ENCODE measurements at places on chromosomes 5 and 9.

DNA sequence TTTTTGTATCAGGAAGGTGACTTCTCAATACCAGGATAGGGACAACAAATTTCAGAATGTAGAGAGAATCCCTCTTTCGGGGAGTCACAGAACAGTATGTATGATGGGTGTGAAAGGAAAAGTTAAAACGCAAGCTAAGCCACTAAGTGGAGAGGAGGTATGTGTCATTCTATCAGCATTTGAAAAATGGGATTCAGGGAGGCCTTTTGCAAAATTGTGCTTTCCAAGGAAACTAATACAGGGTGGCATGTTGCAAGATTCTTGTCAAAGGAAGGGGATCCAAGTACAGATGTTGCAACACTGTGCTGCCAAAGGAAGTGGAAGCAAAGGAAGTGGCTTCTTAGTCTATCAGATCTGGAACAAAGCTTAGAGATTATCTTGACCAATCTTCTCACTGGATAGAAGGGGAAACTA, 12.6 kb upstream of the TNIP1 start:
- ATAC-seq, result peak; percentile 1

GRCh38 chr9:1217076-1217475, 166.9 kb downstream of the DMRT2 start:
- no peak for ATAC-seq

DNA sequence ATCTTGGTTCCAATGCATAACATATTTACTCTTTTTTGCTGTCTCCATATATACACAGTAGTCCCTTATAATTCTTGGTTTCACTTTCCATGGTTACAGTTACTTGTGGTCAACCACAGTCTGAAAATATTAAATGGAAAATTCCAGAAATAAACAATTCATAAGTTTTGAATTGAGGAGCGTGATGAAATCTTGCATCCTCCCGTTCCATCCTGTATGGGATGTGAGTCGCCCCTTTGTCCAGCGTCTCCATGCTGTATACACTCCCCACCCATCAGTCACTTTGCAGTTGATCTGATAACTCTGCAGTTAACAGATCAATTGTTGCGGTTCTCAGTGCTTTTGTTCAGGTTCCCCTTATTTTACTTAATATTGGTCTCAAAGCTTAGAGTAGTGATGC, 11.5 kb upstream of the FAF2 start:
- ATAC-seq, result no peak

DNA sequence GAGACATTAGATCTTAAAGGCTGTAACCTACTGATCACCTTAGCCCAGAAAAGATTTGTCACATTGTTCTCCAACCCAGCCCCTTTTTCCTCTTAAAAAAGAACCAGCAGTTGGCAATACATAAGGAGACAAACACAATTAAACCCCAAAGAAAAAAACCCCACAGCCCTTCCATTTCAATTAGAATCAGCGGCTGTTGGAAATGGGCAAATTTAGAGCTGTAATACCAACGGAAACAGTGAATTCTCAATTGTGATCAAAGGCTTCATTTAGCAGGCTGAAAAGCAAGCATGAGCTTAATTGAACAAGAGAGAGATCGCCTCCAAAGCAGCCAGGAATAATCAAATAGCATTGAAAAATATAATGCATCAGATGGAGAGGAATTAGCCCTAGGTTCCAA, 153.6 kb downstream of the FAM114A2 start:
- ATAC-seq, result no peak

DNA sequence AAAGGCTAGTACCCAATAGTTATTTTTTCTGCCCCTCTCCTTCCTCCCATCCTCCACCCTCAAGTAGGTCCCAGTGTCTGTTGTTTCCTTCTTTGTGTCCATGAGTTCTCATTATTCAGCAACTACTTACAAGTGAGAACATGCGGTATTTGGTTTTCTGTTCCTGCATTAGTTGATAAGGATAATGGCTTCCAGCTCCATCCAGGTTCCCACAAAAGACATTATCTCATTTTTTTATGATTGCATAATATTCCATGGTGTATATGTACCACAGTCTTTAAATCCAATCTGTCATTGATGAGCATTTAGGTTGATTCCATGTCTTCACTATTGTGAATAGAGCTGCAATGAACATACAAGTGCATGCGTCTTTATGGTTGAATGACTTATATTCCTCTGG, 128.3 kb upstream of the ANKRD55 start:
- ATAC-seq, result no peak

DNA sequence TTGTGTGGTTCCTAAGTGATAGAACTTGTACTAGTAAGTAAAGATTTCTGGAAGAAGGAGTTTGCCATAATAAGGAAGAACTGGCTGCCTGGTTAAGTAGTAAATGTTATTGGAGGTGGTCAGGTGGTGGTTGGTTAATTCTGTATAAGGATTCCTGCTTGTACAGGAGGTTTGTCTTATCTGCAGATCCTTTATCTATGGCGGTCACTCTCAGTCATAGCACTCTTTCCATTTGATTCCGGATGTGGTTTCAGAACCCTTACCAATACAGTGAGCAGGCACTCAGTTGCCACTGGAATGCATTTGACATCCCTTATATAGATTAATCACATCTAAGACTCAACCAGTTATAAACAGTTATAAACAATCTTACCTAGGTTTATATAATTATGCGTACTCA, 50.3 kb downstream of the RAD50 start:
- no peak for ATAC-seq

DNA sequence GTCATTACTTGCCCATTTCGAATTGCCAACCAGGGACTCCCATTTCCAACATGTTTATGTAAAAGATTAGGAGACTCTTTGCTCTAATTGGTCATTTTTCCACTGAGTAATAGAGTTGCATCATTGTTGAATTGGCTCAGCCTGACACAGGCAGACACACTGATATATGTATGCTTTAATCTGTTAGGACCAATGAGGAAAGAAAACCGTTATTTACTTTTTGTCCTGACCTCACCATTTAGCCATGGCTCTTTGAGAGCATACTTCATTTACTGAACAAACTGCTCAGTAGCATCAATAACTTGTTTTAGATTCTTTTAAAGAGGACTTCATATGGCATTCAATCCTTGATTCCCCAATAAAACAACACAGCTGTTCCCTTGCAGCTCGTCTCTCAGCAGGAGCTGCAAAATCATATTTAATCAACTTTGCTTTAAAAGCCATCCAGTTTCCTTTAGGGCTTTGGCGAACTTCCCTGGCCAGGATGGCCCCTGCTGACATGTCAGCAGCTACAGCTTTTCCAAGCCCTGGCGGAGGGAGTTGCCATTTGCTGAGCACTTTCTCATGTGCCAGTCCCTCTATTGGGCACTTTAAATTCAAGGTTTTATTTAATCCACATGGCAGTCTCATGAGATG, 251.5 kb upstream of the TNC start:
- no peak for ATAC-seq

DNA sequence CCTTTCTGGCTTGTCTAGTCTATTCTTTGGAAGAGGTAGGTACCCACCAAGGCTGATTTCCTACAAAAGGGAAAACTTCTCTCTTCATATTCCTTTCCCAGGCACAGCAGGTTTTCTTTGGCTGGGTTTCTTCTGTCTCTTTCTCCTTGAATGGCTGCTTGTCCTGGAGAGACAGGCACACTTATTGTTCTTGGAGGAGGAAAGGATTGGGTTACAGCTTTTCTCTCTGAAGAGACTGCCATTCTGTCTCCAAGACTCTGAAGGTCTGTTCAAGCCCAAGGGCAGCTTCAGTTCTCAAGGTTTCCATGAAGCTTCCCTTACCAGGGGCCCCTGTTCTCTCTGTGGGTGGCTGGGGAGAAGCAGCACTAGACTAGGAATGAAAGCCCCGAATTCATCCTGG, 33.9 kb downstream of the ACTBL2 start:
- no peak for ATAC-seq

- no peak for ATAC-seq
Measured at GRCh38 chr5:58927181-58927580, 344.3 kb downstream of the RAB3C start.

GRCh38 chr9:127185181-127185580, 62.7 kb upstream of the ANGPTL2 start:
- ATAC-seq, result no peak

GRCh38 chr9:86892576-86892975, 54.7 kb downstream of the GAS1 start:
- no peak for ATAC-seq

GRCh38 chr9:84834426-84834825, 164.9 kb downstream of the NTRK2 start:
- no peak for ATAC-seq

- no peak for ATAC-seq
Measured at GRCh38 chr5:116088062-116088461, 3.2 kb downstream of the COMMD10 start.

DNA sequence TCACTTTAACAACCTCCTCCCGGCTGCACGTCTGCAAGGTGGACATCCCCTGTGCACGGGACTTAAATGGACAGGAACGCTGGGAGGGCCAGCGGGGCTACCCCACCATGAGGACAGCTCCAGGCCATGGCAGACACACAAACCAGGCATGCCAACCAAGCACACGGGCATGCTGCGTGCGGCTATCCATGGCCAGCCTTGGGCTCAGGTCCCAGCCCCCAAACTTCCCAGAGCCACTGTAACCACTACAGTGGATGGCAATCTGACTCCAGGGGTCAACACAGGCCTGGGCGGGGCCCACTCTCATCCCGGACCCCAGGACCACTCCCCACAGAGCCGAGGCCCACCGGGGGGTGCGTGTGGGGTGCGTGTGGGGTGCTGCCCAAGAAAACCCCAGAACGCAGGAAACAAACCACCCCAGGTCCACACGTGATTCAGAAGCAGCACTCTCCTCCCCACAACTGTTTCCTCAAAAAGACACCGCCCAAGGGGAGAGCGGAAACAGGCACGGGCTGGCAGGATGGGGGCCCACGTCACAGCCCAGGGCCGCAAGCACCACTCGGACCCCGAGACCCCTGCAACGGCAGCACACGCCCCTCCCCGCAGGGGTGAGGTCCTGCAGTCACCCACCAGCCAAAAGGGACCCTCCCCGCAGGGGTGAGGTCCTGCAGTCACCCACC, 7.4 kb downstream of the SLC12A7 start:
- peak; percentile 70 for ATAC-seq

GRCh38 chr5:14574096-14574495, 7.5 kb upstream of the OTULINL start:
- ATAC-seq, result no peak

DNA sequence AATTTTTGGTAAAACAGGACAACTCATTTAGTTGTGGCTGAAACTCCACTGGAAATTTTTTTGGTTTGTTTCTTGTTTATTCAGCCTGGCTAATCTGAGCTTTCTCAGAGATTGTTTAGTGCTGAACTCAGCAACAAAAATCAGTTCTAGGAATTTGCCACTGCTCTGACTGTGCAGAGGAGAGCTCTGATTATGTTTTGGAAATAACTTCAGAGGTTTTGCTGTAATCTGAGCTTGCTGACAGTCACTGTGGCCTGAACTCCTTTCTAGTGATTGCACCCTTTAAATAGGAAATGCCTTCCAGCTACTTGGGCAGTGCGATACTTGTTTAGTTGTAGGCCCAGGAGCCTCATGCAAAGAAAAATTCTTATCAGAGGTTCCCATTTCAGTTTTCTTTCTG, 60.2 kb downstream of the OSTF1 start:
- ATAC-seq, result no peak

- ATAC-seq, result no peak
Measured at GRCh38 chr9:5095795-5096194, 89.6 kb downstream of the INSL6 start.

GRCh38 chr5:171457208-171457981, 37.9 kb downstream of the FGF18 start:
- ATAC-seq, result no peak

GRCh38 chr5:23029290-23029689, 176.1 kb upstream of the CDH12 start:
- ATAC-seq, result no peak

DNA sequence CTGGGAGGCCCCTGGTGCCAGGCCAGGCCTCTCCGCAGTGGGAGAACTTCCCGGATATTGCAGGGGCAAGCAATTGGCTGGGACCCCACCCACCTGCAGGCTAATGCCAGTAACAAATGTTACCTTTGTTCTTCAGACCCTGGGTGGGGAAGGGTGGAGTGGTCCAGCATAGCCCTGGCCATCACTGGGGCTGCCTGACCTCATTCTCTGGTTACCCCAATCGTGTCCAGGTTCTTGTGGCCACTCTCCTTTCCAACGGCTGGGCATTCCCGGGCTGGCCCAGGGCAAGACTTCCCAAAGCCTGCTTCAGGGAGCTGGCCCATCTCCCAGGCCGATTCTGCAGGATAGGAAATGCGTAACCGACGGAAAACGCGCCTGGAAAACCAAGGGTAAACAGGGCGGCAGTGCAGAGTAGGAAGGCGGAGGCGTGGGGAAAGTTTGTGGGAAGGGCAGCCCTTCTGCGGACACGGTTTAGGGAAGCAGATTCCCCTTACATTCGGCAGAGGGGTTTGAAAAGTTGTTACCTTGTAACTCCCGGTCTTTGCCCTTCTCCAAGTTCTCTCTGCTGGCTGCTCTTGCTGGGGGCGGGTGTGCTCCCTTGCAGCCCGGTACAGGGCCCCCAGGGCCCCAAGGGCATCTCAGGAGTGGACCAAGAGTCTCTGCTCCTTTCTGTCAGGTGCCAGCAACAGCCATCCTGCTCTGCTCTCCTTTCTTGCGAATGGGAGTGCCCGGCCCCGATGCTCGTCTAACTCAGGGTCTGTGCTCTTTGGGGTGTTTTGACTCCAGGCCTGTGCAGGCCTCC, 3.5 kb downstream of the NRARP start:
- ATAC-seq, result no peak

- ATAC-seq, result no peak
Measured at GRCh38 chr5:120199559-120199958, 264.5 kb upstream of the PRR16 start.

DNA sequence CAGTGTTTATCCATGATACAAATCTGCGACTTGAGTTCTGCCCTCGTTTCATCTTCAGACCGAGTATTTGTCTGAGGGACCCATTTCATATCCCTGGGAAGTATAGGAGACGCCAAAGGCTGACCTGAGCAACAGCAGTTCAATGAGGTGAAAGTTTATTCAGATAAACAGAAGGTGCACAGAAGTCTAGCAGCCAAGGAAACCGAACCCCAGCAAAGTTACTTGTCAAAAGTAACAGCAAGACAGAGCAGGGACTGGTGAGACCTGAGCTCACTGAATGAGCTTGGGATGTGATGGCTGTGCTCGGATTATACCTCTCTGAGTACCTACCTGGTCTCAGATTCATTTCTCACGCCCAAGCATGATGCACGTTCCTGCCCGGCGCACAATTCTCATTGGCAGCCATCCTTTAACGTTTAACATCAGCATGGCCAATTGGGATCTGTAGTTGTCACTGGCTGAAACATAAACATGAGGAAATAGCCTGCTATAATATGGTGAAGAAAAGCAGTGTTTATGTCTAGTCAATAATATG, 599 bp downstream of the LYRM7 start:
- ATAC-seq, result no peak

GRCh38 chr5:129377504-129377903, 82.6 kb upstream of the ADAMTS19 start:
- ATAC-seq, result no peak

DNA sequence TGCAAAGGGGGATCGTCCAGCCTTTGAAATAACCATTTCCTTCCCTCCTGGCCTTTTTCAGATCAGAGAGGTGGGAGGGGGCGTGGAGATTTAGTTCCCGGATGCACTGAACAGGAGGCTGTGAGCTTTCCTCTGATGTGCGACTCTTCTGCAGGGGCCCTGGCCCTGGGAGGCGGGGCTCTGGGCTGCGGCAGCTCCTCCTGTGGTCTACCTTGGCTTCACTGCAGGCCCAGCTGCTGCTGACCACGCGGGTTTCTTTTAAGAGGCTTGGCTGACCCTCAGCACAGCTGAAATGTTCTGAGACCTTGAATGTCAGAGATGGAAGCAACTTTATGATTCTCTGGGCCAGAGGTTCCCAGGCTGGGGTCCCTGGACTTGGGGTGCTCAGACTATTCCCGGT, 27.0 kb upstream of the COL15A1 start:
- ATAC-seq, result no peak

- no peak for ATAC-seq
Measured at GRCh38 chr9:36566813-36567221, 5.9 kb upstream of the MELK start.
